ENCODE measurements at places on chromosomes 5 and 9. TPM values are rescaled to one million over a fixed set of nuclear protein-coding genes. Genes with fewer than 3 reads are reported as not detected.
A peak's percentile ranks its signal among the peaks of the same experiment; 100 is the strongest.

The SLC26A2 gene
- 20.9 TPM for total RNA-seq

DNA sequence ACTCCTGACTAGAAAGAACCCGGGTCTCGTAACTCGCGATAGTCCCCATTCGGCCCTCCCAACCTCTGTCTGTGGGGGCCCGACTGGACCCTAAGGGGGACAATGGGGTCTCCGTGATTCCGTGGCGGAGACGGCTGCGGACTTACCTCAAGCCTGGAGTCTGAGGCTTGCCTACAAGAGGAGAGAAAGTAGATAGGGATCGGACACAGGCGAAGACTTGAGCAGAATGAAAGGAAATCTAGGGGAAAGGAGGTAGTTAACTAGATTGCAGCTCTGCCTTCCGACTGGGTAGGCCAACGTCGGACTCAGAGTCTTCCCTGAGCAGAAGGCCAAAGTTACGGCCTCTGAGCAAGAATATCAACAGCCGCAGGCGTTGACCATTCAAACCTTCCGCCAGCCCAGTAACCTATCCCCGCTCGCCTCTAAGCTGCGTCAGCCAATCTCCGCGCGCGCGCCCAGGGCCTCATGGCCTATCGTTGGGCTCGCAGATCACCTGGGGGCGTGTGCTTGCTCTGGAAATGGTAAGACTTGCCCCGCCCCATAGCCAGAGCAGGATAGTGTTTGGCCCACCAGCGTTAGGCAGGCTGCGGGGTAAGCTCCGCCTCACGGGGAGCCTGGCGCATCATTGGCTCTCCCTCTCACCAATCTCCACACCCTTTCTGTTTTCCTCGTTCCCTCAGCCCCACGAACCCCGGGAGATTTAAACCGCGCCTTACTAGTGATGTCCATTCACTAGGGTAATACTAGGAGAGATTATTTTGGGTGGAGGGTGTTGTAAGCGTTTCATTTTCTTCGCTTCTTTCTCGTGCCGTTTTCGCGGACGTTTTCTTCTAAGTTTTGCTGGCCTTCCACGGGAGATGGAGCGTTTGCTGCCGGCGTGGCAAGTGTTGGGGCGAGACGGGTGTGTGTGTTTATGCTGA, at the start of gene CDC25C:
CDC25C (minus strand) TSS at position 356 of the 920 bp plus-strand sequence. CDS start 624 bp downstream, outside the sequence.
- DNase-seq = peak; percentile 98

The SNAPC3 gene
- total RNA-seq = 40.5 TPM

- DNase-seq = no peak
Measured at GRCh38 chr5:6602441-6602840, 30.4 kb downstream of the NSUN2 start.

DNA sequence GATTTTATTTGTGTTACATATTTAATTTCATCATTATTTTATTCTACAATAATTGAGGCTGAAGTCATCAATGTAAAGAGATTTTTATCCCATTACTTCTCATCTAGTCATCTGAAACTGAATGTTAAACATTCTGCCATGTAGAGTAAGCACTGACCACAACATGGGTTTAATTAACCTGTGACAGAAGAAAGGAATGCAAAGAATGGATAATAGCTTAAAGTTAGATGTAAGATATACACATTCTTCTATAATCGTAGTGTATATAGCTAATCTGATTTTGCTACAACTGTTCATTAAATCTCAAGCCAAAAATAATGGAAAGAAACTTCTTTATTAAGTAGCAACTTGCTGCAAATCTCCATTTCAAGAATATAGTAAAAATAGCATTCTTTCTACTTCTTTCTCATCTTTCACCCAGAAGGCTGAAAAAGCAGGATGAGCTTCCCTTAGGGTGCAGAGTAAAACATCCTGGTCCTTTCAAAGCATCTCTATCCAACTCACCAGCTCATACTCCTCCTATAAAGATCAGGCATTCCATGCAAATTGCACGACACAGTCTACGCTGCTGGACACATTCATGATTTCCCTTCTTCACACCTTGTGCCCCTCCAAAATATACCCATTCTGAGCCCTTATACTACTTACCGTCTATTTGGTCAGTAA, 115.2 kb downstream of the EFNA5 start:
- no peak for DNase-seq
